ENCODE measurements at places on chromosomes 3 and 15.

DNA sequence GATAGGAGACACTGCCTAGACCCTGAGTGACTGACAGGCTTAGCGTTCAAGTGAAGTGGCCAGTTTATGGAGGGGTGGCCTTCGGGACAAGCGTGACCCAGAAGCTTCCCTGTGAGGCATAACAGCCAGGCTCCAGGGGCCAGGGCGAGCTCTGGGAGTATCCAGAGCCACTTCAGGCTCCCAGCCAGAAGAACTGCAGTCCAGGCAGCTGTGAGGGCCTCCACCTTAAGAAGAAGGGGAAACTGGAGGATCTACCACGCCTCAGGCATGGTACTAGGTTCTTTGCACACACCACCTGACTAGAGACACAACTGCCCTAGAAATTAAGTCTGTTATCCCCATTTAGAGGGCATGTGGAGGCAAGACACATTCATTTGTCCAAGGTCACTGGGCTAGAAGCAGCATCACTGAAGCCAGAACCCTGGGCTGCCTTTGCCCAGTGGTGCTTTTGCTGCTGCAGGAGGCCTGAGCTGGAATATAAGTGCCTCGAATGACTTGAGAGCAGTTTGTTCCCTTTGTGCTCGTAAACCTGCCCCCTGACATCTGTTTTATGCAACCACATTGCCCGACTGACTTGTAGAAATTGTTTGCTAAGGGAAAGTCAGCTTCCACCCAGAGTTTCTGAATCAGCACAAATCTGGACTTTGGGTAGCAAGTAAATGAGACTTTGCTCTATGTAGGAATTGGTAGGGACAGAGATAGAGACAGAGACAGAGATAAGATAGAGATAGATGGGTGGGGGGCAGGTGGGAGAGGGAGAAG lies 23.3 kb downstream of the RASGRF1 start:
- DNase-seq: no peak

DNA sequence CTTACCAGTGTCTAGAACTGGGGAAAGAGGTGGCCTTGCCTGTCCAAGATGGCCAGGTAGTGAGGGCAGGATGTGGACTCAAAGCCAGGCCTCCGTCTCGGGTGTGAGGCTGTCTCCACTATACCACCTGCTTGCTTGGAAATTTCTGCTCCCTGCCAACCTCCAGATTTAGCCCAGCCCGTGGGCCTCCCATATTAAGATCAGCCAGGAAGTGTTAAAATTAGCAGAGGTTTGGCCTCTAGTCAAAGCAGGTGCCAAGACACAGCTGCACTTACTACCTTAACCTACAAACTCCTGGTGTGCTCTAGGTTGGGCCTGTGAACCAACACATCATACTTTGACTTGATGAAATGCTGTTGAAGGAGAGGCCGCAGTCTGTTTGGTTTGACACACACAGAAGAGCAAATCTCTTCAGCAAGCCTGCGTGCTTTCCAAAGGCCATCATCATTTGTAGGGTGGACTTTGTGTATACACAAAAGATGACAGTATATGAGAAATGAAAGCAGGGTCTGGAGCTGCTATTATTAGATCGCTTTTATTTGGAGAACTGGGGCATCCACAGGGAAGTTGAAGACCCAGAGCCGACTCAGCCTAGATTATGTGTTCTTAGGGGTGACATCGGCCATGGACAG lies 206.5 kb downstream of the XXYLT1 start:
- DNase-seq: no peak

DNA sequence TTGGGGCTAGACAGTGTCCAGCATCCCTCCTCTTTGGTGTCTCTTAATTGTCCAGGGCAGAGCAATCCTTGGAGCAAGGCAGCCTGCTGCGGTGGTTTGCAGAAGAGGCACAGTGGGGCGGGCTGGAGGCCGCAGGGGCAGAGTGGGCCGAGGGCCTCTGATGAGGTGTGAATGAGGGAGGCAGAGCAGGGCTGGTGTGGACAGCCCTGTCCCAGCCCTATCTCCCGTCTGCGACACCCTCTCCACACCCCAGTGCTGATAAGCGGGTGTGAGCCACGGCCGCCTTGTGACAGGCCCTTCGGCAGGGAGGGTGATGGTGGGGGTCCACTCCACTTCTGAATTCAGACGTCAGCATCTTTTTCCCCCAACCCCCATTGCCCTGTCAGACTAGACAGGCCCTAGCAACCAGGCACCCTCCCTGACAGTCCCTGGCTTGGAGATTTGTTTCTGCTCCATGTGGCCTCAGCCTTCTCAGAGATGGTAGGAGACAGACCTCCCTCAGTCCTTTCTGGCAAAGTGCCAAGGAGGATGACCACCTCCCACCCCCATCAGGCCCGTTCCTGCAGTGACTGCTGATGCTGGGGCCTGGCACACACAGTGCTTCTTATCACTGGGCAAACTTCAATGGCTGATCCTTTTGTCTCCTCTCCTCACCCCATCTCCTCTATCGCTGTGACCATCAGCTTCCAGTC lies 37.3 kb downstream of the EXOG start:
- DNase-seq: no peak

GRCh38 chr3:139096670-139097069 lies 52.0 kb upstream of the PRR23C start:
- DNase-seq: no peak
